Activated CD8-positive, alpha-beta memory T cell treated with anti-CD3 and anti-CD28 coated beads for 1 hour (primary cell): ENCODE measurements at places on chromosomes 1 and 21.

- DNase-seq = no peak
These were observed 860.9 kb upstream of the CXADR start for GRCh38 chr21:16651956-16652355.

- no peak for DNase-seq
These were observed 88.2 kb downstream of the CAMTA1 start for GRCh38 chr1:6873298-6874015.

- no peak for DNase-seq
These were observed 30.9 kb upstream of the ID3 start for GRCh38 chr1:23590058-23590783.

DNA sequence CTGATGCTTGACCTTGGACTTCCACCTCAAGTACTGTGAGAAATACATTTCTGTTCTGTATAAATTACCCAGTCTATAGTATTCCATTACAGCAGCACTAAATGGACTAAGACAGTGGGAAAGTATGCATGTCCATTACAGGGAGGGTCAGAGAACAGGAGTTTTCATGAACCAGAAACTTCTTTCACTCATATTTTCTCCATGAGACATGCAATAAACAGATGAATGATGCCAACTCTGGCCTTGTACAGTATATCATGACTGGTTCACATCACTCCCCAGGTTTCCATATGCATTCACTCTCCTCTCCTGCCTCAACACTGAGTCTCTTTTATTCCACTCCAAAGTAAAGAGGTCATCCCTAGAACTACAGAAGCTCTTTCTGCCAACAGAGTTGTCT, 4.5 kb upstream of the IFI16 start:
- DNase-seq = no peak

DNA sequence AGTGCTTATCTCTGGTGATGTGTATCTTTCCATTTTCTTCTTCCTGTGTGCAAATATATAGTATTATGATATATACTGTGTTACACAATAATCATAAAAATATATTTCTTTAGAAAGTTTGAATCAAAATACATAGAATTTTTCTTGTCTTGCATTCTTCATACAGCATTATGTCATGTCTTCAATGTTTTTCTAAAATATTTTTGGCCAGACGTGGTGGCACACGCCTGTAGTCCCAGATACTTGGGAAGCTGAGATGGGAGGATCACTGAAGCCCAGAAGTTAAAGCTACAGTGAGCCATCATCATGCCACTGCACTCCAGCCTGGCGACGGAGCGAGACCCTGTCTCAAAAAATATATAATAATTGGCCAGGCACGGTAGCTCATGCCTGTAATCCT, 41.6 kb downstream of the IL6R start:
- DNase-seq = no peak

- no peak for DNase-seq
These were observed 46.7 kb downstream of the WARS2 start for GRCh38 chr1:119093721-119094120.

DNA sequence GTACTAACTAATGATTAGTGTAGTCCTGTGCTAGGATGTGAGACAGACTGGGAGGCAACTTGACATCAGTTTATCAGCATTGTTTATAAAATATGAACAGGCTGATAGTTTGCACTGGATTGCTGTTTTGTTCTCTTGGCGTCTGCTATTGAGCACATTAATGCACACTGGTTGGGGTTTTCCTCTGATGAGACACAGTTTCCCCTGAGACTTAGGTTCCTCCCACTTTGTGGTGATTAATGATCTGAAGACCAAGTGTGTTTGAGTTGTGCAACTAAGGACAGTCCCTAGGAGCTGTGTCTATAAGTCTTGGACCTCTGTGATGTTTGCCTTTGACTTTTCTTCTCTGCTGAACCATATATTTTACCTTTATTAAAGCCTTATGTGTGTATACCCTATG, 1015.4 kb downstream of the AMY1C start:
- DNase-seq = no peak

DNA sequence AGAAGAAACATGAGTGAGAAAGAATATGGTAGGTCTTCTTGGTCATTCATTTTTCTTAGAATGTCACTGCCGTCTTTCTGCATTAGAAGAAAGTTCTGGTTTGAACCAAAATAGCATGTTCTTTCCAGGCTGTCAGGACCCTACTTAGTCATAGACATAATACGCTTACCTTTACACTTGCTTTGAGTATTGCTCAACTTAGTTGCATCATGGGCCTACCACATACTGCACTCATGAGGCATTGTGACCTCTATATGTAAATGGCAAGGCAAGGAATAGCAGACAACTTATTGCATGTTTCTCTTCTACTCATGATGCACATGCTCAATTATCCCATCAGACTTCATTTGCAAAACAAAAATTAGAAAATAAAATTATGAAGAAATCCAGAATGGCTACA, 415.0 kb downstream of the HLX start:
- DNase-seq = no peak

GRCh38 chr1:154148807-154149206, 6.1 kb downstream of the NUP210L start:
- DNase-seq = no peak

DNA sequence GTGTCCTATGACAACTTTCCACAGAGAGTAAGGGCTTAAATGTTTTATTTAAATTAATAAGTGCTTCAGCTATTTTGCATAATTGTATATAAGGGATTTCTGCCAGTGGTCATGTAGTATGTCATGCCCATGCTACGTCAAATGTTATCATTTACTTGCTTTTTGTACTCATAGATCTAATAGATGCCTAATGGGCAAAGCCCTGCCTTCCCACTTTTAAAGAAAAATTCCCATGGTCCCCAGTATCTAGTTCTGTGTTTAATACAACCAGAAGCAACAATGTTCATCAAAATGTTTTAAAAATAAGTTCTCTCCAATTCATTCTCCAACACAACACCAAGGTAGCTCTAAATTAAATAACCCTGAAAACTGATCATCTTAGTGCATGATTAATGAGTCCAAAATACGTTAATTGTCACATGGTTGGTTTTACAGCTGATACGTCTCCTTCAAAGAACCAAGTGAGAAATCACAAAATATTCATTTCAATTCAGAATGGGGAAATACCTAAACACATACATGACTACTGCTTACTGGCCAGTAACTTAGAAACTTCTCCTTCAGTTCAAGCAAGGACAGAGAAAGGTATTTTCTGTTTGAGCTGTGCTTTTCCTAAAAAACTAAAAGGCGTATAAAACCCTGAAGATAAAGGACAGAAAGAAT, 49.1 kb upstream of the SDC3 start:
- DNase-seq = no peak

DNA sequence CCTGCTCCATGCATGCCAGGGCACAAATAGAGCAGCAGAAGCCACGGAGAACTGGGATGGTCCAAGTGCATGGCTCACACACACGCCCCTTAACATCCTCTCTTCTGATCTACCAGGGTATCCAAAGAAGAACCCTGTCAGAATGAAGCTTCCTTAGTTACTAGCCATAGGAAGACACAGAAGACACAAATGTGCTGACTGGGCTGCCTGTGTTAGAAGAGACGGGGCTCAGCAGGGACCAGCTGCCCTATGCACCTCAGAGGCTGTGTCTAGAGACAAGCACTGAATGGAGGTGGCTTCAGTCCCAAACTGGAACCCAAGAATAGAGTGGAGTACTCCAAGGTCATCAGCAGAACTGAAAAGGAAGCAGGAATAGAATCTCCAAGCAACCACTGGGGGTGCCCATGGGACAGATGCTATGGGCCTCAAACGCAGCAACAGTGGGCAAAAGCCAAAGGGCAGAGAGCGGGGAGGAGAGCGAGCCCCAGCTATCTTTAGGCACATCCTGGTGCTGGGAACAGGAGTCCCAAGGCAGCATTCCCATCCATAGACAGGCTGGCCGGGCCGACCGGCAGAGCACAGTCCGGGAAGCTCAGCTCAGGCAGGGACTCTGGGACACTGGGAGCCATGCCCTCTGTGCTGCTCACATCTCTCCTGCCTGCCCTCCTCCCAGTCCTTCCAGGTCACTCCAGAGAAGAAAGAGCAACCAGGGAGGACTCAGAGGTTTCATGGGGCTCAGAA, 9.5 kb downstream of the SLC6A9 start:
- DNase-seq = no peak

- DNase-seq = no peak
These were observed 22.8 kb downstream of the RAB7B start for GRCh38 chr1:205980237-205980870.

- no peak for DNase-seq
These were observed 60.1 kb downstream of the TMCO4 start for GRCh38 chr1:19739628-19740027.

DNA sequence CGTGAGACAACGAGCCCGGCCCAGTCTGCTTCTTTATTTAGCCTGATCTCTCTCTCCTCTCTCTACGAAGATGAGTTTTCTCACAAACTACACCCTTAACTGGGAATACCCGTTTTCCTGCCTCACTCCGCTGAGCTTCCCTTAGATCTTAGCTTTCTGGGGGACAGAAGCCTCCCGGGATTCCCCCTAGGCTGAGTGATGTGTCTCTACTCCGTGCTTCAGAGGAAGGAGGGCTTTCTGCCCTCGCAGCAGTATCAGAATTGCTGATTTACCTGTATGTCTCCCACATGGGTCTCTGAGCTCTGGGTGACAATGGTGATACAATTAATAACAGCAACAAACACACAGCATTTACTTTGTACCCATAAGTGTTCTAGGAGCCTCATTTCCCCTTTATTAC, 1.0 kb downstream of the ZBTB17 start:
- DNase-seq = no peak

GRCh38 chr1:27471477-27471876, 18.5 kb downstream of the WASF2 start:
- no peak for DNase-seq

DNA sequence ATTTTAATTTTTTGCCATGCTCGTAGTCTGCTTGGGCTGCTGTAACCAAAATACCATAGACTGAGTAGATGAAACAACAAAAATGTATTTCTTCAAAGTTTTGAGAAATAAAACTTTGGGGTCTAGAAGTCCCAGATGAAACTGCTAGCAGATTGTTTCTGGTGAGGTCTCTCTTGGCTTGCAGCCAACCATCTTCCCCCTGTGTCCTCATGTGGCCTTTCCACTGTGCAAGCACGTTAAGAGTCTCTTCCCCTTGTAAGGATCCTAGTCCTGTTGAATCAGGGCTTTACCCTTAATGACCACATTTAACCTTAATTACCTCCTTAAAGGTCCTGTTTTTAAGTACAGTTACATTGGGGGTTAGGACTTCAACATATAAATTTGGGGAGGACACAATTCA, 86.6 kb downstream of the PTBP2 start:
- DNase-seq = no peak

GRCh38 chr1:85322655-85323054, 46.2 kb upstream of the BCL10 start:
- DNase-seq = no peak

DNA sequence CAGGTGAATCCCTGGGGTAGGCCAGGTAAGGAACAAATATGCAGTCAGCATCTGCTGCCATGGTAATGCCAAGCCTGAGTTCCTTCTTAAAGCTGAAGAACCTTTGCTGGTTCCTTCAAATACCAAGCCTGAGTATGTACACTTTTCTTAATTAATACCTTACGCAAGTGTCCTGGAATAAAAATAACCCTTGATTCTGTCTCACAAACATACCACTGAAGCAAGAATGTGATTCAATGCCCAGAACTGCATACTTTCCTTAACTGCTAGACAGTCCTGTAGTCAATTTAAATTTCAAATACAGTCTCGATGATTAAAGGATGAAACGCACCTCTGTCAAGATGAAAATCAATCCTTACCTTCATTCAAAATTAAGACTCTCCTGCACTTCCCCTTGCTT, 634.0 kb upstream of the CHRM3 start:
- no peak for DNase-seq

DNA sequence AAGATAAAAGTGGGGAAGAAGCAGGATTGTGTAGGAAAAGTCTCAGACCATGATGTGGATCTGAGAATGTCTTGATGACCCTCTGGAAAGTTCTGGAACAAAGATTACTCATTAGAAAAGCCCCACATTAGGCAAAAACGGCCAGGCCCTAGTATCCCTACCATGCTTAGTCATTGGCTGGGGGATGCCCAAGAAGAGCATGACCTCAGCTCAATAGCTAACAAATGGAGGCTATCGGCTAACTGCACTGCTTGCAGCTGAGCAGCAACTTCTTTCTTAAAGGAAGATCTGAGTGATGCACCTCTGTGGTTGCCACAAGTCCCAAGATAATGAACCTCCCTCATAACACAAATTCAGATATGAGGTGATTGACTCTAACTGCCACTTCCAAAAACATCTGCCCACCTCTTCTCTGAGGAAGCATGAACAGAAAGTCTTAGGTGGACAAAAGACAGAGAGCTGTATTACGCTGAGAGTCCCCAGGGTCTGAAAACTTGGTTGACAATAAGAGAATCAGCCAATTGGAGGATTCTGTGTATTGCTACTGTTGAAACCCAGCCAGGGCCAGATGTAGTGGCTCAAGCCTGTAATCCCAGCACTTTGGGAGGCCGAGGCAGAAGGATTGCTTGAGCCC, 64.6 kb upstream of the AK4 start:
- DNase-seq = no peak
